ENCODE measurements at places on chromosomes 1 and 21.

GRCh38 chr1:28822799-28823198, 10.8 kb downstream of the OPRD1 start:
- DNase-seq, result no peak

GRCh38 chr1:38246955-38247952, 200.7 kb upstream of the POU3F1 start:
- DNase-seq, result no peak

DNA sequence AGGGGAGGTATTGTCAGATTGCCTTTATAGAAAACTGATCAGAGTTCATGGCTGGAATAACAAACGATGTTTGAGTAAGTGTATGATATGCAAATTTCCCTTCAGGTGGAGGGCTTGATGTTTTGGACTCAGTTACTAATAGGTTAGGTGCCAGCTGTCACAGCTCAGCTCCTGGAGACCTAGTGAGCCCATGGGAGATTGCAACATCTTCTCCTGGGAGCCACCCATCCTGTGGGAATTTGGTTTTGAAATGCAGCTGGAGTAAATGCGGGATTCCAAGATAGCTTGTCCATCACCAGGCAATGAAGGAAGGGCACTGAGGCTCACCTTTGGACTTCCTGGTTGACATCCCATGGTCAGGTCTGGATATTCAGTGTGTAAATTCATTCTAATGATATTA, 211.4 kb upstream of the NRIP1 start:
- DNase-seq, result no peak

GRCh38 chr1:156914440-156914856, 6.0 kb upstream of the LRRC71 start:
- no peak for DNase-seq

DNA sequence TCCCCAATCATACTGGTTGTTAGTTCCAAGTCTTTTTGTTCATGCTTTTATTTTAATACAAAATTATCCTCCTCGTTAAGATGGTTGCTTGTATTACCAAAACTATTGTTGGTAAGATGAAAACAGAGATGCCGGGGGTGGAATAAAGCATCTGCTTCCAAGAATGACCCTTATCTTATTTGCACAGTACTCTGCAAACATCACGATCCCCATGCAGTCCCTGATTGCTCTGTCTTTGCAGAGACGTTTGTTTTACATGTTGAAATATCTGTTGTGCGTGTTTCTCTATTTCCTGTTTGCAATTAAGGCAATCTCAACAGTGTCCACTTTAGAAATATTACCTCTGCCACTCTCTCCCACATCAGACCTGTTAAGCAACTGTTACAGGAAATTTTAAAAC, 141.3 kb upstream of the NCAM2 start:
- no peak for DNase-seq

DNA sequence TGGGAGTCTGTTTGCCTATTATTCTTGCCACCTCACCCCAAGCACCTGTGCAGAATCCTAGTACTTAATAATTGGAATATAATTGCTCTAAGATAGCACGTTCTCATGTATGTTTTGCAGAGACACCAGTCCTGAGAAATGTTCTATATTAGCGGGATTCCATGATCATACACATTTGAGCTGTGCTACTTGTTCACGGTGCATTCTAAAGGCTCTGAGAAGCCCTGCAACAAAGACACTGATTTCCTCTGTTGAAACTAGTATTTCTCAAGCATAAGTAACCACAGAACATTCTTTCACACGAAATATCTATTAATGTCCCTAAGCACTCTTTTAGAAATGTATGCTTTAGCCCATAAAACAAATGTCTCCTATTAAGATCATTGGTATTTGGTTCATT, 109.4 kb downstream of the BARHL2 start:
- no peak for DNase-seq

GRCh38 chr1:9827558-9828185, 3.9 kb upstream of the CLSTN1 start:
- no peak for DNase-seq

GRCh38 chr1:230702934-230703678, 10.8 kb downstream of the AGT start:
- DNase-seq, result no peak
